ENCODE measurements at places on chromosomes 6 and 20.

GRCh38 chr6:99602520-99603420 is 3.9 kb upstream of the PRDM13 start:
- no peak for DNase-seq

GRCh38 chr20:57156011-57156729 is 110.3 kb downstream of the BMP7 start:
- no peak for DNase-seq

GRCh38 chr6:6635291-6635690 is 46.8 kb downstream of the LY86 start:
- no peak for DNase-seq

DNA sequence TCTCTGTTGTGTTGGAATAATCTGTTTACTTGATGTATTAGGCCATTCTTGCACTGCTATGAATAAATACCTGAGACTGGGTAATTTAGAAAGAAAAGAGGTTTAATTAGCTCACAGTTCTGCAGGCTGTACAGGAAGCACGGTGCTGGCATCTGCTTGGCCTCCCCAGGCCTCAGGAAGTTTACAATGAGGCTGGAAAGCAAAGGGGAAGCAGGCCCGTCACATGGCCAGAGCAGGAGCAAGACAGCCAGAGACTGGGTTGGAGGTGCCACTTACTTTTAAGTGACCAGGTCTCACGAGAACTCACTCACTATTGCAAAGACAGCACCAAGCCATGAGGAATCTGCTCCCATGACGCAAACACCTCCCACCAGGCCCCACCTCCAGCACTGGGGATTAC is 50.6 kb upstream of the FUCA2 start:
- no peak for DNase-seq

DNA sequence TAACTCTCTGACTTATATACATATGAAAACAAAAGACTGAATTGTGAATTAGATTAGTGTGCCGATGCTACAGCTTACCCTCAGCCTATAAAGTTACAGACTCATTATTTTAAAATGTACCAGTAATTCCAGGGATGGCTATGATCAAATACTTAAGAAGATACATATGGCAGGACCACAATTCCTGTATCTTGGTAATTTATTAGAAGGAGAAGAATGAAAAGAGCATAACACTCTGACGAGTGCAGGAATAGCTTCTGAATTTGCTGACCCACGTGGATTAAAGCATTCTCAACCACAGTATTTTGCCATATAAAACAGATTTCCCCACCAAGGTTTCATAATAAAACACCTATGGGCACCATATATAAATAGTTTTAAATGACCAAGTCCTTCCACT is 368.5 kb upstream of the RUNX2 start:
- DNase-seq, result no peak

DNA sequence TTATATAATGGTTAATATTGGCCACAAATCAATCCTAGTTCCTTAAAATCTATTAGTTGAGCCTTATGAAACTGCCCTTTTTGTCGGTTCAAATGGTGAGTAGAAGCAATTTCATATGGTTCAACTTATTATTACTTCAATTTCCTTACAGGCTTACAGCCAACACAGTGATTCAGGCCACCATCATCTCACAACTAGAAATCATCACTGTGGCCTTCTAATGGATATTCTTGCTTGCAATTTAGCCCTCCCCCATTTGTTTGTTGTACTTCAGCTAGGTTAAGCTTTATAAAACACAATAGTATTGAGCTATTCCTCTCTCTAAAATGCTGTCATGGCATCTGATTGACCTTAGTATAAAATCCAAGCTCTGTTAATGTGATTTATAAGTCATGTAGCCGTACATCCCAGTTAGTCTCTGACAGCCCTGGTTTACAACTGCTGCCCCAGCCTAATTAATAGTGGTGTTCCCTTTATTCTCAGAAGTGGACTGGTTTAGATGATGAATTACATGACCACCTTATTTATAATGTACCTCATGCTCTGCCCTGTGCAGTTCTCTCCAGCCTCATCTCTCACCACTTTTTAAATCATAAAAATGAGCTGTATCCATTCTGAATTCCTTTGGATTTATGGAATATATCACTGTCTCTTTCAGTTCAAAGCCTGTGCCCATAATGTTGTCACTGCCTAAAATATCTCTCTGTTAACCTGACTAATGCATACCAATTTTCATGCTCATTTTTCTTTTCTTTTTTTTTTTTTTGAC is 36.7 kb downstream of the LAMA2 start:
- no peak for DNase-seq

GRCh38 chr20:43293068-43293786 is 103.5 kb upstream of the PTPRT start:
- no peak for DNase-seq

DNA sequence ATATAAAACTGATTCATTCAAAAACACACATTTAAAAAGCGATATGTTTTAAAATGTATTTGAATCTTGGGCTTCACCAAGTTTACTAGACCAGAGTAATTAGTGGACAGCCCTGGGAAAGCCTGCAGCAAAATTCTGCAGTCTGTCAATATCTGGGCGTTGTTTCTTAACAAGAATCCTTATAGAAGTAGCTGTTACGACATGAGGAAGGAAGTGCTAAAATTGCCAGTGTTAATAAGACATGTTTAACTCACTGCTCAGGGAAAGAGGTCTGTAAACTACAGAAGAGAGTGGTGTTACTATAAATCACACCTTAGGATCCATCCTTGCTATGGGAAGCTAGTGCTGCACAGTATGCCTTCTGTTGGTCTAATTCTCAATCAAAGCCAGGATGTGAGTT is 120.6 kb downstream of the TBX18 start:
- DNase-seq, result no peak

DNA sequence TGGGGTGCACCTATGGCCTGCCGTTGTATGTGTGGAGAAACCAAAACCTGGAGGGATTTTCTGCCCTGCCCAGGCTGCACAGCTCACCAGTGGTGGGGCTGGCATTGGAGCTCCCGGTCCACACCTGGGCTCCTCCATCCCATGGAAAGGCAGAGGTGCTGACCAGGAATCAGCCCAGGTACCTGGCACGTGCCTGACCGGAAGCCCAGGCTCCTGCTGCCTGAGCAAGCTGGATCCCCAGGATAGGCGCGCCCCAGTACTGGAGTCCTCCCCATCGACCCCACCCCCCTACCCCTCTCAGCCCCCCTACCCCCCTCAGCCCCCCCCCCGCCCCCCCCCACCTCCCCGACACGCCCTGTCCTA is 39.9 kb upstream of the HMGA1 start:
- no peak for DNase-seq

DNA sequence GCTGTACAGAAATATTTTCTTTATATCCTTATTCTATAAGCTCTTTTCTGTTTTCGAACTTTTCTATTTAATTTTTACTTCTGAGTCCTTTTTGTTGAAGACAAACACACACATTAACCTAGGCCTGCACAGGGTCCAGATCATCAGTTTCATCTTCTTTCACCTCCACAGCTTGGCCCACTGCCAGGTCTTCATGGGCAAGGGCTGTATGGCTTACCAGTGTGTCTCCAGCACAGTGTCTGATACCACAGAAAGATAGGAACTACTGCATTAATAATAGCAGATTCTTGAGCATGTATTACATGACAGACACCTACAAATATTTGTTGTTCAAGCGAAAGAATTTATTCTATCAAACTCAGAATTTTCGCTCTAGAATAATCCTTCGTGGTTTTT is 24.4 kb downstream of the QKI start:
- DNase-seq, result peak; percentile 7

- no peak for DNase-seq
These were observed 15.7 kb upstream of the DNAAF9 start for GRCh38 chr20:3423126-3423525.

GRCh38 chr6:13261464-13261994 is 66.8 kb downstream of the TBC1D7 start:
- DNase-seq, result no peak

- no peak for DNase-seq
These were observed 33.0 kb downstream of the F13A1 start for GRCh38 chr6:6287415-6287814.

- DNase-seq, result no peak
These were observed 213.7 kb downstream of the ANKRD60 start for GRCh38 chr20:58014628-58015315.

- no peak for DNase-seq
These were observed 106.1 kb downstream of the TFAP2C start for GRCh38 chr20:56735084-56735642.

- no peak for DNase-seq
These were observed 211.5 kb downstream of the TMEM200A start for GRCh38 chr6:130577178-130577919.

GRCh38 chr20:48635791-48636267 is 192.0 kb downstream of the PREX1 start:
- DNase-seq, result peak; percentile 68

- no peak for DNase-seq
These were observed 15.2 kb downstream of the SLC35B3 start for GRCh38 chr6:8420031-8420588.

GRCh38 chr6:73823046-73823735 is 127.2 kb downstream of the CD109 start:
- no peak for DNase-seq

- no peak for DNase-seq
These were observed 67.2 kb upstream of the TRAF3IP2 start for GRCh38 chr6:111672761-111673450.

- no peak for DNase-seq
These were observed 46.9 kb downstream of the PRDM1 start for GRCh38 chr6:106133040-106133439.

- DNase-seq, result no peak
These were observed 2.0 kb downstream of the ATXN1 start for GRCh38 chr6:16759181-16759645.

GRCh38 chr6:164133095-164133494 is 718.6 kb downstream of the QKI start:
- DNase-seq, result no peak

DNA sequence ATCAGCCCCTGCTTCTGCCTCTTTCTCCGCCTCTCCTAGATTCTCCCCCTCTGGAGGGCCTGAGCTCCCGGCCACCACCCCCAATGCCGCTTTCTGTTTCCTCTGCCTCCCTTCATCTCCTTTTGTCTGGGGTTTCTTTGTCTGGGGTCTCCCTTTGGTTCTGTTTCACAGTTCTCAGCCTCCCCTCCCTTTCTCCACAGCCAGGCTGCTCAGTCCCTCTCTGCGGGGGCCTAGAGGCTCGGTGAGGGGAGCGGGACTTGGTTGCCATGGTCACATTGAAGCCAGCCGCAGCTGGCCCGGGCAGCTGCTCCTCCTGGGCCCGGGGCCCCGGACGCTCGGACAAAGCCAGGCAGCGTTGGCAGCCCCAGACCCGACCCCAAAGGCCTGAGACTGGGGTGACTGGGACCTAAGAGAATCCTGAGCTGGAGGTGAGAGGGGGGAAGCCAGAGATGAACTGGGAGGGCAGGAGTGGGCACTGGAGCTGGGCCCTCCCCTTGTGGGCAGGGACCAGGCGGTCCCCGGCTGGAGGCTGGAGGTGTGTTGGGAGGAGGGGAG is 3.5 kb upstream of the DDR1 start:
- DNase-seq, result no peak

DNA sequence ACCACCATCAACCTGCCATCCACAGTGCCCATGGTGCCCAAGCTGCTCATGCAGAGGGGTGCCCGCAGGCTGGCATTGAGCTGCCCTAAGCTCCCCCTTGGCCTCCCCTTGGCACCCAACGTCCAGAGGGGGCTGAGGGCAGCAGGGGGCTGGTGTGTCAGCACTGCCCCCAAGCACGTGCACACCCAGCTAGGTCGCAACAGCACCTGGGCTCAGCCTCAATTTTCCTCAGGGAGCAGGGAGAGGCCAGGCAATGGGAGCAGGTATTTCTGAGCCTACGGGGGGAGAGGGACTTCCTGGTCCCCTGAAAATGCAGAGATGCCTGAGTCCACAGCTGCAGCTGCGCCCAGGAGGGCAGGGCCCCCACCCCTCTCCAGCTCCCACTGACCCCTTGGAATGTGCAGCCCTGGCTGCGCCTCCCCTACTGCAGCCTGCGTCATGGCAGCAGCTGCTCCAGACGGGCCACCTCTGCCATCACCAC is 204.2 kb downstream of the ANKRD60 start:
- no peak for DNase-seq

DNA sequence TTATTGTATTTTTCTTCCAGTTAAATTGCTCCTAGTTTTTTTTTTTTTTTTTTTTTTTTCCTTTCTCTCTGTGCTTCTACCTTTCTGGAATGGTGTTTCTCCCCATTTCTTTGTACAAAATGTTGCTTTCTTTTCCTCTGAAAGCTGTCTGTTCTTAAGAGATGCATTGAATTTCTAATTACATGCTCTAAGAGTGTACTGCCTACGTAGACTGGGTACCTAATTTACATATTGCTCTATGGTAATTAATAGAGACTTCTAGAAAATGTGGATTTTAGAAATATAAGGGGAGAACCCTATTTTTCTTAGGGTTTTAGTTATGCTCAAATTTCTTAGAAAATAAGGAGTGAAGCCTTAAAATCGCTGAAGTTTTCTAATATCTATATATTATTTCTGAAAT is 13.8 kb downstream of the KCNQ5 start:
- no peak for DNase-seq

DNA sequence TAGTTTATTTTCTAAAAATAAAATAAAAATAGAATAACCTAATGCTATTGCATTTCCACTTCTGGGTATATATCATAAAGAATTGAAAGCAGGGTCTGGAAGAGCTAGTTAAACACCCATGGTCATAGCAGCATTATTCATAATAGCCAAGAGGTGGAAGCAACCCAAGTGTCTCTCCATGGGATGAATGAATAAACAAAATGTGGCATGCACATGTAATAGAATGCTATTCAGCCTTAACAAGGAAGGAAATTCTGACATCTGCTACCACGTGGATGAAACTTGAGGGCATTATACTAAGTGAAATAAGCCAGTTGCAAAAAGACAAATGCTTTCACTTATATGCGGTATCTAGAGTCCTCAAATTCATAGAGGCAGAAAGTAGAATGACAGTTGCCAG is 130.8 kb downstream of the TIAM2 start:
- no peak for DNase-seq

GRCh38 chr6:169571123-169571962 is 130.5 kb downstream of the WDR27 start:
- no peak for DNase-seq

- DNase-seq, result no peak
These were observed 585.2 kb downstream of the PHF3 start for GRCh38 chr6:64220801-64221200.

DNA sequence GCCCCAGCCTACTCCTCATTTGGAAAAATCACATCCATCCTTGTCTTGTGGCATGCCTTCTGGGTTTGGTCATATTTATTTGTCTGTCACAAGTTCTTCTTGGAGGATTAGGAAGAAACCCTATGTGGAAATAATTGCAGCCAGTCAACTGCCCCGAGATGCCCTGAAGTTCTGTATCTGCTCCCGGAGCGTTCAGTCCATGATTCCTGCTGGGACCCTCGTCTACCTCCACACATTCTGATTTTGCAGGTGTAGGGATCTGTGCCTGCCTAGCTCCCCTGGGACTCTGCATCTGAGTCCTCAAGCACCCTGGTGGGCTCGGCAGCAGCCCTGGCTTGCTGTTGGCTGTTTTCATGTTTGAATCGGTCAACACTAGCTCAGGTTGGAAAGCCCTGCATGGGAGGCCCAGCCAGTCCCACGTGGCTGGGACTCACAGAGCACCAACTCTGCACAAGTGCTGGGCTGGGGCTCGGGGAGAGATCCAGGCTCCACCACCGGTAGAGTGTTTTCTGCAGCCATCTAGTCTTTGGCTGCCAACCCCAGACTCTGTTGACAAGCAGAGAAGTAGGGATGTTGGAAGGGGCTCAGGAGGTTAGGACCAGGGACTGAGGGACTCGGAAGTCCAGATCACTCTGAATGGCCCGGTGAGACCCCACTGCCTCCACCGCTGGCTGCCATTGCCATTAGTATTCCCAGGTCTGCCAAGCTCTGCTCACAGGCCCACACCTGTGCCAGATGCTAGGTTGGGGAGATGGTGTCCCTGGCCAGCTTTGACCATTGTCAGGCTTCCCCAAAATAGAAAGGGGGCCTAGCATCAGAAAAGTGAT is 183.5 kb upstream of the CST7 start:
- no peak for DNase-seq

Measured in stimulated activated CD4-positive, alpha-beta T cell treated with anti-CD3 and anti-CD28 coated beads, Interleukin-4, amount 100 ng/mL, for 1 hour (primary cell).